ENCODE measurements at places on chromosomes 5 and 9.

- DNase-seq = no peak
Observed at GRCh38 chr9:98247831-98248657, 7.4 kb downstream of the TBC1D2 start.

DNA sequence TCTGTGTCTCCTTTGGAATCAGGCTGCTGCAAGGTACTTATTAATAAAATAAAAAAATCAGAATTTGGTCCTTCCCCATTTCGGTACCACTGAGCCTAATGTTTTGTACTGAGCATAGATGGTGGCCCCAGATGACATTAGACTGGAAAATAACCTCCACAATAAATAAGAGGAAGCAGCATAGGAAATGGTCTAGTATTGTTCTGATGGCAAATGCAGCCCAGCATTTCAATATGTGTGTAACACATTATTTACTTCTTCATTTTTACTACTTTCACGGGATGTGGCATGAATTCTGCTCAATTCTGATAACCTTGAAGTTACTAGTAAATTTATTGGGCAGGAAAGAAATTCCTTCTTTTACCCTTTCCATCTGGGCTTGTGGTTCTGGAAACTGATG lies 295.6 kb downstream of the ADGRV1 start:
- no peak for DNase-seq

DNA sequence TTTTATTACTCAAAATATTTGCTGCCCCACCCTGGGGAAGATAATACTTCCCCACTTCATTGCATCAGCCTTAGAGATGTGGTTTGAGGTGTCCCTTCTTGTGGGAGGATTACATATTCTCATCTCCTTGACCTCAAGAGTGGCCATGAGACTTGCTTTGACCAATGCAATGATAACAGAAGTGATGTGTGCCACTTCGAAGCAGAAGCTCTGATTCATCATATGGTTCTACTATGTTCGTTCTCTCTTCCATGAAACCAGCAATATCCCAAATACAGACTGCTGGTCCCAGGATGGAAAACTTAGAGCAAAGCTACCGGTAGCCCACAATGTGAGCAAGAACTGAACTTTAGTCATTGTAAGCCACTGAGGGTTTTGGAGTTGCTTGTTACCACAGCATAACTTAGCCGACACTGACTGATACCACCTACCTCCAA lies 92.0 kb downstream of the THBS4 start:
- DNase-seq = no peak

GRCh38 chr5:120052916-120053828 lies 410.9 kb upstream of the PRR16 start:
- no peak for DNase-seq

GRCh38 chr9:109074236-109074889 lies 45.4 kb downstream of the TMEM245 start:
- DNase-seq = no peak

DNA sequence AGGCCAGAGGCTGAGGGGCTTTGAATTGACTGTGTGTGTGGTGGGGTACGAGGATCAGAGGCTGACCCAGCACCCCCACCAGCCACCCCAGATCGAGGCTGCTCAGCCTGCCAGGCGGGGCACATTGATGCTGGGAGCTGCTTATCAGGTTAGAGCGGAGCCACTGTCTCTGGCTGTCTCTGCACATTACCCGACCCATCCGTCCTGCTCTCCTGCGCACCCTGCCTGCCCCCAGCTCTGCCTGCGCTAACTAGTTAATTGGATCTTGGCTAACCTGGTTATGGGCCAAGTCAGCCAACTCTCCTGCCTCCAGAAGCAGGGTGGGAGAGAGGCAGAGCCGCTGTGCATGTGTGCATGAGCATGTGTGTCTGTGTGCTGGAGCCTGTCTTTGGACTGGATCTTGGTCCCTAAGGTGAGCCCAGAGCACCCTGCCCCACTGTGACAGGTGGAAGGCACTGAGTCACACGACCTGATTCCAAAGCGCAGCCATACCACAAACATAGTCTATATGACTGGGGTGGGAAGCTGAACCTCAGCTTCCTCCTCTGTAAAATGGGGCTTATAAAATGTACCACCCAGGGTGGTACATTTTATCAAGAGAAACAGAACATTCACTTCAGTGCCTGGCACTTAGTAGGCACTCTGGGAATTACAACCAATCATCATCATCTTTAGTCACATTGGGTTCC lies 39.7 kb downstream of the PCDH1 start:
- no peak for DNase-seq

GRCh38 chr9:136882109-136882946 lies 4.0 kb upstream of the TRAF2 start:
- DNase-seq = peak; percentile 79

DNA sequence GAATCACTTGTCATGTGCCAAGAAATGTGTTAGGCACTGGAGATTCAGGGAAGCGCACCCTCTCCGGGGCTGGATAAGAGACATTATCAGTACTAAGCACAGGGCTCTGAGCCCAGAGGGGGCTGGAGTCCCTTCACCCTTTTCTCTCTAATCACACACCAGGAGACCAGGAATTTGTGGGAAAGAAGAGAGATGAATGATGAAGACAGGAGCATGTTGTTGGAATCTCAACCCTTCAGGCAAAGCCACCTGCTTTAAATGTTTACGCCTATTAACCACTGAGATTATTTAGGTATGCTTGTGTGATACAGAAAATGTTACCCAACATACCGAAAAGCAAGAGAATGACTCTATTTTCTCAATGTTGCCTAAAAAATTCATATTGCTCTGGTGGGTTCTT lies 119.8 kb downstream of the ENTREP1 start:
- no peak for DNase-seq

DNA sequence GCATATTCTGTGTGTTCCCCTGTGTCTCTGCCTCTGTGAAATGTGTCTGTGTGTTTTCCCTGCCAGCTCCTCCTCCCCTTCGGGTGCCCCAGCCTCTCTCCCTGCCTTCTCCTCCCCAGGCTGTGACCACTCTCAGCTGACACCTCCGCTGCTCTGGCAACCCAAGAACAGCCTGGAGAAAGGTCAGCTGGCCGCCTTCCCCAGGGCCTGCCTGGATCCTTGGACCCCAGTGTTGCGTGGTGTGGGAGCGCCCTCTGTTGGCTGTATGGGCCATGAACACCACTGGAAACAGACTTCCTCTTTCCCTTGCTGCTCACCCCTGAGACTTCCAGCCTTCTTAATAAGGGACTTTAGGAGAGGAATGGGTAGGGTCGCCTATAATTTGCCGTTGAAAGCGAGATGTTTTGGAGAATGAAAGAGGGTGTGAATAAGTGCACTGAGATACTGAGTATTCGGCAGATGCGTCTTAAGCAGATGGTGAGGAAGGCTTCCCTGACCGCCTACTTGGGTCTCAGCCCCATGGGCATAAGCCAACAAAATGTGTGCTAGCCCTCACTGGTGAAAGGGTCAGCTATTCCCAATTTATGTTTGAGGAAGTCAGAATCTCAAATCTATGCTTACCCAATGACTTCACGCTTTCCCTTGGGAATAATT lies 114.9 kb upstream of the TRIM32 start:
- DNase-seq = peak; percentile 83

GRCh38 chr5:22751536-22751935 lies 101.6 kb downstream of the CDH12 start:
- no peak for DNase-seq

DNA sequence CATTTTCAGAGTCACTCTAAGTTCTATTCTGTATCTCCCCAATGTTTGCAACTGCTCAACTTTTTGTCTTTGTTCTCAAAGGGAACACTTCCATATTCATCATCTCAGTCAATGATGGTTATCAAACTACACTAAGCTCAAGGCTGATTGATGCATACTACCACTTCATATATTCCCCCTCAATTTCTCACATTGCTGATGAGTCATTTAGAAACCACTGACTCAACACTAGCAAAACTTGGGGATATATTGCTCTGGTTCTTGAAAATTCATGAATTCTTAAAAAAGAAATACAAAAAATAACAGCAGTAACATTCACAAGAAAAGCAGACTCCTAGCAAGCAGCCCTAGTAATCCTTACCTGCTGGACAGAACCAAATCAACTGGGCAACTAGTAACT lies 52.2 kb downstream of the ABHD17B start:
- no peak for DNase-seq

DNA sequence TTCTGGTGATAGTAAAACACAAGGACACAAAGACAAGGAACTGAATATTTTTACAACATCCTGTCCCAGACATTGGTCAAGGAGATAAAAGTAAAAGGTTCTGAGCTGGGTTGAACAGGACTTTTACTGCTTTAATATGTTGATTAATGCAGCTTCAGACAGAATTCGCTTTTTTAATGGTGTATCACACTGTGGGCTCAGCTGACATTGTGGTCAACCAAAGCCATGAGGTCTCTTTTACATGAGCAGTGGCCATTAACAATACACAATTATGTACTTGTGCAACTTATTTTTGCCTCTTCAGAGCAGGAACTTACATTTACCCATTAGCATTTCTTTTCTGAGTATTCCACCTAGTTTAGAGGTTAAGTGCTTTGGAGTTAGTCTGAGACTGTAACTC lies 22.8 kb upstream of the ERBIN start:
- DNase-seq = no peak

GRCh38 chr9:33950371-33950770 lies 98.3 kb downstream of the UBAP2 start:
- no peak for DNase-seq

DNA sequence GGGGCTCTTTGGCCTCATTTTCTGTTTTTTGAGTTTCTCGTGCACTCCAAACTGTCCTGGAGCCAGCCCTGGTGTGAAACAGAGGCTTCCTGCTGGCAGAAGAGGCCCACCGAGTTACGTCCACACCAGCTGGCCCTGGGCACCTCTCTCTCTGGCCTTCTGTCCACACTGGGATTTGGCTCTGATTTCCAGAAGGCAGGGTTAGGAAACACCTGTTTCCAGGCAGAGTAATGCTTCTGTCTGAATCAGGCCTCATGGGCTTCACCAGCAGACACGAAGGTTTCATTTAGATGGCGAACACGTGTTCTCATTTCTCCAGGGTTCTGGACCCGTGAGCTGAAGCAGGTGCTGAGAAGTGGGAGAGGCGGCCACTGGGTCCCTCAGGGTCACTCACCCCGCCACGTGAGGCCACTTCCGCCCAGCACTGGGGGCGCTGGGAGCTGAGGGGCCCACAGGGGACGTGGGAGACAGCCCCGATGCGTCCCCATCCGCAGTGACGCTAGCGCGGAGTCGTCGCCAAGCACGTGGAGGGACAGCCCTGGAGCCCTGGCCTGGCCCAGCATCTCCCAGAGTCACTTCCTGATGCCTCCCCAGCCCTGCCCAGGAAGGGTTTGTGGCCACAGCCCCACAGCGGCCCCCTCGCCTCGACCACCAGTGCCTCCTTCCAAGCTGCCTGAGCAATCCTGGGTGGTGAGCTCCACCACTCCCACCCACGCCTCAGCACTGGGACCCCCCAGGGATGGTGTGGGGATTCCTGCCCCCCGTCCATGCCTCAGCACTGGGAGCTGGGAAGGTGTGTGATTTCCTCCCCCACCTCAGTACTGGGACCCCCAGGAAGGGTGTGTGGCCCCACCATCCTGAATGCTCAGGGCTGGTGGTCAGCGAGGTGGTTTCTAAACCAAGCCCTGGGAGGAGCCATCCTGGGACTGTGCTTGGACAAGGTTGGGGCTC lies 4.9 kb upstream of the LRRC14B start:
- DNase-seq = no peak

DNA sequence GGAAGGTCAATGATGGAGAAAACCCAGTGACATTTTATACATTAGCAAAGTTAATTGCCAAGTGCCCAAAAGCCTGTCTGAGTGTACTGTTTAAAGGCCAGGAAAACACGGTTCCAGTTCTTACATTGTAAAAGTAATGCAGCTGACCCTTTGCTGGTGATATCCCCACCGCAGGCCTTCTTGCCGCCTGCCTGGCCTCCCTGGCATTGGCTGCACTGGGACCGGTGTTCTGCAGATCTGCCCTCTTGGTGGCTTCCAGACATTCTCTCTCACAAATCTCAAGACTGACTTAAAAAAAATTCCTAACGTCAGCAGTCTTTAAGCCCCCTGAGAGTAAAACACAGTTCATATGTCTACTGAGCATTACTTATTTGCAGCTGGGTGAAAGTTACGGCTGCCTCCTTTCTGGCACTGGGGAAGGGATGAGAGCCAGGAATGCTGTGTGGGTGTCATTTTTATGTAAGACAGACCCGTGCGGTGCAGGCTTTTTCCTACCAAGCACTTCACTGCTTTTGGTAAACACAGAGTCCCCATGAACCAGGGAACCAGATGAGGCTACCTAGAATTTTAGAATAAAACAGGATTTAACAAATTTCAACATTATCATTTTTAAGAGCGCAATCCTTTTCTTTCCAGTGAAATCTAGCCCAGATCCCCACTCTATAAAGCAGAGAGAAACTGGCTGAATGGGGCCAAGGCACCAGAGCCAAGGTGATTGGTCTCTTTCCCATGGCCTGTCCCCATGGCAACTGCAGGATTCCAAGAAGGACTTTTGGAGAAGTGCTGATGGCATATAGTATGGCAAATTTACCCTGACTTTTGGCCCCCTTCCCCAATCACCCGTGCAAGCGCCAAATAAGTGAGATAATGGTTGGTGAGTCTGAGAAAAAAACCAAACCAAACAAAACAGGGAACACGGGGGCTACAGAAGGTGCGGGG lies 80.8 kb downstream of the LMNB1 start:
- DNase-seq = no peak

DNA sequence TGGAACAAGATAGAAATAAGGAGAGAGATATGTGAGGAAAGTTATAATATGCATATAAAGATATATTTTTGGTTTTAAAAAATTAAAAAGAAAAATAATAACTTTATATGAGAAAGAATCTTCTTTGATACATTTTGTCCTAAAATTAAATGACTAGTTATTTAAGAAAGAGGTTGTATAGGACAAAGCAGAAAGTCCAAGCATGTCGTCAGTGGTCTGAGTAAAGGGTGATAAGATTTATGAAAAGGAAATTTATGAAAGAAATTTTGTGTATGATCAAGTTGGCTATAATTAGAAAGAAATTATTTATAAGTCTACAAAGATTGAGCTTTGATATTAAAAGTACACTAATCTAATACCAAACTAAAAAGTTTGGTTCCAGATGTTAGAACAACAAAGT lies 32.0 kb downstream of the GTF3C4 start:
- no peak for DNase-seq

DNA sequence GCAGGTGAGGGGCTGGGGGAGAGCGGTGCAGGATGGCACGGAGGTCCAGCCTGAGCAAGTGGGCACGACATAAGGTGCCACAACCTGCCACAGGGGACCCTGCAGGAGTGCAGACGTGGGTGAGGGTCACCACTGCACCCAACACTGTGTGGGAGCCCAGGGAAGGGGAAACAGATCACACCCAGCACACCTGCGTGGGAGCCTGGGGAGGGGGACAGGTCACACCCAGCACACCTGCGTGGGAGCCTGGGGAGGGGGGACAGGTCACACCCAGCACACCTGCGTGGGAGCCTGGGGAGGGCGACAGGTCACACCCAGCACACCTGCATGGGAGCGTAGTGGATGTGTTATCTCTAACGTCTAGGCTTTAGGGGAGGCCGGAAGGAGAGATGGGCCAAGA lies 47.4 kb upstream of the CLPTM1L start:
- DNase-seq = no peak

GRCh38 chr5:1792842-1793266 lies 6.8 kb downstream of the MRPL36 start:
- DNase-seq = peak; percentile 73

DNA sequence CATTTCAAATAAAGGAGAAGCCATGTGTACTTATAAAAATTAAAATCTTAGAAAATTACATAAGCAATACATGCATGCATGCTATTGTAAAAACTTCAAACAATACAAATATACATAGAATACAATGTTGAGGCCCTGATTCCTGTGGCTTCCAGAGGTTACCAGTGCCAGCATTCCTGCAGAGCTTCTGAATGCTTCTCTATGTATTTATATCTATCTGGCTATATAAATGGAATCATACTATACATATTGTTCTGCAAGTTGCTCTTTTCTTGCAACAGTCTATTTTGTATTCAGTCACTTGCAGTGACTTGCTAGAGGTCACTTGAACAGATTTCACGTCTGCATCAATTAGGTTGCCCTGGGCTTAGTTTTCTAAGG lies 3.2 kb upstream of the IL12B start:
- no peak for DNase-seq
